ENCODE measurements at places on chromosomes 2 and 18. TPM values are rescaled to one million over a fixed set of nuclear protein-coding genes. Genes with fewer than 3 reads are reported as not detected.

Gene KCNK3
- 9.1 TPM for polyA plus RNA-seq

Gene GBX2
- polyA plus RNA-seq, result not detected

Gene CYTIP
- polyA plus RNA-seq, result 8.1 TPM

Gene COLEC12
- polyA plus RNA-seq, result 10.8 TPM

Gene REG3G
- polyA plus RNA-seq, result 1.0 TPM

Gene IL36G
- polyA plus RNA-seq, result not detected

Gene INPP1
- polyA plus RNA-seq, result 35.2 TPM

Gene SMAD2
- polyA plus RNA-seq, result 34.1 TPM

Gene GAD1
- polyA plus RNA-seq, result not detected

Gene TXNL1
- polyA plus RNA-seq, result 44.3 TPM

Gene C1GALT1C1L
- polyA plus RNA-seq, result 2.5 TPM

Measured in adipose tissue (tissue), 3 donors.